Activated naive CD4-positive, alpha-beta T cell (primary cell): ENCODE measurements at places on chromosomes 4 and X.

GRCh38 chr4:144948421-144948820 lies 149.6 kb downstream of the ANAPC10 start:
- DNase-seq = no peak

GRCh38 chr4:152206185-152206584 lies 329.7 kb downstream of the FBXW7 start:
- no peak for DNase-seq

DNA sequence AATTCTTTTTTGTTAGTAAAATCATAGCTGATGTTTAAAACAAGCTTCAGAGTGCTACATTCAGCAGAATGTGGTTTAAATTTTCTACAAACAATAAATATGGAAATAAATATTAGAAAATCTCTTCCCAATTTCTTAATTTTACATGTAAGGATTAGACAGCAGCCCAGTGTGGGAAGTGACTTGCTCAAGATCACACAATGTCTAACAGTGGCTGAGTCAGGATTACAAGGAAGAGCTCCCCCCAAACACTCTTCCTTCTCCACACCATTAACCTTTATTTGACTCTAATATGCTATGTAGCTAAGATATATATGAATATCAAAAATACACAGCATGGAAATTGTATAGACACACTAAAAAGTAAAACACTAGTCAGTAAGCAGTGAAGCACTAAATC lies 59.5 kb downstream of the SLC10A7 start:
- no peak for DNase-seq

DNA sequence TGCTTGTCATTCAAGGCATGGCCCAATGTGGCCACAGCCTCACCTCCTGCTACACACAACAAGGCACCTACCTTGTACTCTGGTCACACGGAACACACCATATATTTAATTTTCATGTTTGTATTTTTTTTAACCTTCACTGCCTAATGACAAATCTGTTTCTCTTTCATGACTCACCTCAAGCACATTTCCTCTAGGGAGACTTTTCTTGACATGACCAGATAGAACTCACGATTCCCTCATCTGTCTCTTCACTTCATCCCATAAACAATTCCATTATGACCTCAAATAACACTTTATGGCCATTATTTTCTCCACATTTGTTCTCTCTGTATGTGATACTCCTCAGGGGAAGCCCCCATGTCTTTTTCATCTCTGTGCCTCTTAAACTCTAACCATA lies 11.1 kb downstream of the DRP2 start:
- no peak for DNase-seq

DNA sequence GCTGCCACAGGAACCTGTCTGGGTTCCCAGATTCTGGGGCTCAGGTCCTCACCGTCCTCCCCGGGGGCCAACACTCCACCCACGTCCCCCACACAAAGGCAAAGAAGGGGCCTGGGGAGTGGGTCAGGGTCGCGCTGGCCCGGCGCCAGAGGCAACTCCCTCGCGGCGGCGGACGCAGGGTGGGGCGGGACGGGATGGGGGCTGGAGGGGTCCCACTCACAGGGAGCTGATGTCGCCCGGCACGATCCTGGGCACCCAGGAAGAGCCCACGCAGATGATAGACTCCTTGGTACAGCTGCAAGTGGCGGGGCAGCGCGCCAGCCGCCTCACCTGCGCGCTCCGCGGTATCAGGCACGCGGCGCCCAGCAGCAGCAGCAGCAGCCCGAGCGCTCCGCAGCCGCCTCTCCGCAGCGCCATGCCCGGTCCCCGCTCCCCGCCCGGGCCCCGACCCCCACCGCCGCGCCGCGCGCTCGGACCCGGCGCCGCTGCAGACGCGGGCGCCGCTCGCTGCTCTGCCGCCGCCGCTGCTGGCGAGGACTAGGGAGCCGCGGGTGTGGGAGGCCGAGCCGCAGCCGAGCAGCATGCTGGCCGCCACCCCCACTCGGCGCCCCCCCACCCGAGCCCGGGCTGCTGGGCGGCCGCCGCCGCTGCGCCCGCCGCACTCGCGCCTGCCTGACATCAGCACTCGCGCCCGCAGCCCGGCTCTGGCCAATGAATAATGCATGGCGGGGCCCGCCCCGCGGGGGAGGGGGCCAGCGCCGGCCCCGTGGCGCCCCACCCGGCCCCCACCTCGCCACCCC lies at the start of gene LGI2:
TSS of gene LGI2 (minus strand) at position 670 of the 800 bp plus-strand sequence. CDS start at position 417, 253 bp downstream.
- DNase-seq = no peak

- DNase-seq = no peak
Measured at GRCh38 chr4:187059021-187059420, 335.4 kb upstream of the FAT1 start.

DNA sequence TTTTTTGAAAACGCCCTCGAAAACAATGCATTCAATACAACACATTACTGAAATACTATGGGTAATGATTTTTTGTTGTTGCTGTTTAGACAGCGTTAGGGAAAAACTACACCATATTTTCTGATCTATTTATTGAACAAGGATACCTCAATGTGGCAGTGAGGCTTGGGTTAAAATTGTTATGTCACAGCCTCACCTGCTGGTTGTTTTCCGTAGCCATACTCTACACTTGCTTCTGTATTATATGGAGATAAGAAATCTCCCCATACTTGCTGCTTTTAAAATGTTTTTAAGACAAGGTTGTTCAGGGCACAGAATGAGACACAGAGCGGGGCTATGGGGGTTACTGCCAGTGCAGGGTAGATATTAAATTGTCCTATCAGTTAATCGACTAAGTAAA lies 221.6 kb upstream of the FTHL17 start:
- no peak for DNase-seq

DNA sequence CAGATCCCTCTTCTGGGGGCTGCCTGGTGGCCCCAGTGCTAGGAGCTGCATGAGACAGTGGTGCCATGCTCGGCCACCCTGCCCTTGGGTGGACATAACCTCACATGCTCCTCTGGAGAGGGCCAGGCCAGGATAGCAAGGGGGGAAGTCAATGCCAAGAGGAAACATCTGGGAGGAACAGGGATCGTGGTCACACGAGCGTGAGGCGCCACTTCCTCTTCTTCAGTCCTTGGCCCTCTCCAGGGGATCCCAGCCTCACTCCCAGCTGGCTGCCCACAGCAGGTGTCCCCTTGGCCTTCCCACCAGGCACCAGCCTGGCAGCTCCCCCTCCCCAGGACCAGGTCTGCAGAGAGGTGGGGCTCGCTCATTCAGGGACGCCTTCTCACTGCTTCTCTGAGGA lies 28.6 kb downstream of the TBC1D14 start:
- DNase-seq = no peak

DNA sequence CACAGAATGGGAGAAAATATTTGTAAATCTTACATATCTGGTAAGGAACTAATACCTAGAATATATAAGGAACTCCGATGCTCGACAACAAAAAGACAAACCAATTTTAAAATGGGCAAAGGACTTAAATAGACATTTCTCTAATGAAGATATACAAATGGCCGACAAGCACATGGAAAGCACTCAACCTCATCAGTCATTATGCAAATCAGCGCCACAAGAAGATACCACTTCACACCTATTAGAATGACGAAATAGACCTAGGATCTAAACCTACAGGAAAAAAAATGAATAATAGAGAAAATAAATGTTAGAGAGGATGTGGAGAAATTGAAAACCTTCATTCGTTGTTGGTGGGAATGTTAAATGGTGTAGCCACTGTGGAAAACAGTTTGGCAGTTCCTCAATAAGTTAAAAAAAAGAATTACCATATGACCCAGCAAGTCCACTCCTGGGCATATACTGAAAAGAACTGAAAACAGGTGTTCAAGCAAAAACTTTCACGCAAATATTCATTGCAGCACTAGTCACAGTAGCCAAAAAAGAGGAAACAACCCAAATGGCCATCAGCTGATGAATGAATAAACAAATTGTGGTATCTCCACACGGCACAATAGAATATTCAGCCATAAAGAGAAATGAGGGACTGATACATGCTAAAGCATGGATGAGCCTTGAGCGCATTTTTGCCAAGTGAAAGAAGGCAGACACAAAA lies 57.3 kb upstream of the WDR19 start:
- DNase-seq = no peak

GRCh38 chr4:151469970-151470369 lies 61.0 kb downstream of the FHIP1A start:
- no peak for DNase-seq

GRCh38 chr4:3478446-3479357 lies 15.6 kb downstream of the DOK7 start:
- no peak for DNase-seq
